ENCODE measurements at places on chromosomes 11 and 22.

DNA sequence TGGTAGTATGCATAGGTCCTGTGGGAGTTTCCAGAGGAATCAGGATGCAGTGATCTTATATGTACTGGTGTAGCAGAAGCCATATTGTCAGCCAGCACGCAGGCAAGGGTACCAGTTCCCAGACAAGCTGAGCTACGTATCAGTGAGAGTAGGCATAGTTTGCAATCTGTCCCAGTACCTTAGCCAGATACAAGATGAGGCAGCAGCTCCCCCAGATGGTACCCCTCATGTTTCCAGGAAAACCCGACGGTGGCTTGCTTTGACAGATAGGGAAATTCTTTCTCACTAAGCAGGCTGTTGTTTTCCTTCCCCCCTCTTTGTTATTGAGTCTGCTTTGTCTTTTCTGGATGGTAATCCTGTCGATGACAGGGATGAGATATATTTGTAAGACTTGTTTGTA lies 109.7 kb upstream of the RRM1 start:
- DNase-seq, result no peak

GRCh38 chr22:39653787-39654077 lies 83.2 kb downstream of the CACNA1I start:
- no peak for DNase-seq

DNA sequence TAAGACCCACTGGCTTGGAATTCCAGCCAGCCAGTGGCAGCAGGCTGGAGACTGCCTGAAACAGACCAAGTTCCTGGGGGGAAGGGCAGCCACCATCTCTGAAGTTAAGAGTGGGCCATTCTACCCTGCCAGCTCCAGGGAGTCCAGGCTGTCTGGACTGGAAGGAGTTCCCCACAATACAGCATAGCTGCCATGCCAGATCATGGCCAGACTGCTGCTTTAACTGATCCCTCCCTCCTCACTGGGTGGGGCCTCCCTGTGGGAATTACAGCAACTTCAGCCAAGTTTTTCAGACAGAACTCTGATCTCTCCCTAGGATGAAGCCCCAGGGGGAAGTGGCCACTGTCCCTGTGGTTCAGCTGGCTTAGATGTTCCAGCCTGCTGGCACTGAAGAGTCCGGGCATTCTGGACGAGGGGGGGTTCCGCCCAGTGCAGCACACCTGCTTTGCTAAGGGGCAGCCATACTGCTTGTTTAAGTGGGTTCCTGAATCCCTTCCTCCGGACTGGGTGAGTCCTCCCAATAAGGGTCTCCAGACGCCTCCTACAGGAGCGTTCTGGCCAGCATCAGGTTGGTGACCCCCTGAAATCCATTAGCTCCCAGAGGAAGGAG lies 455.4 kb downstream of the DLG2 start:
- DNase-seq, result no peak

- no peak for DNase-seq
These were observed 65.2 kb upstream of the A4GALT start for GRCh38 chr22:42785706-42786499.

- DNase-seq, result no peak
These were observed 77.9 kb downstream of the CELSR1 start for GRCh38 chr22:46459347-46460065.
